ENCODE measurements at places on chromosomes 1 and 21.

- DNase-seq = no peak
These were observed 24.3 kb downstream of the RTCA start for GRCh38 chr1:100290291-100290690.

- no peak for DNase-seq
These were observed 14.5 kb downstream of the SLC6A17 start for GRCh38 chr1:110164725-110165350.

DNA sequence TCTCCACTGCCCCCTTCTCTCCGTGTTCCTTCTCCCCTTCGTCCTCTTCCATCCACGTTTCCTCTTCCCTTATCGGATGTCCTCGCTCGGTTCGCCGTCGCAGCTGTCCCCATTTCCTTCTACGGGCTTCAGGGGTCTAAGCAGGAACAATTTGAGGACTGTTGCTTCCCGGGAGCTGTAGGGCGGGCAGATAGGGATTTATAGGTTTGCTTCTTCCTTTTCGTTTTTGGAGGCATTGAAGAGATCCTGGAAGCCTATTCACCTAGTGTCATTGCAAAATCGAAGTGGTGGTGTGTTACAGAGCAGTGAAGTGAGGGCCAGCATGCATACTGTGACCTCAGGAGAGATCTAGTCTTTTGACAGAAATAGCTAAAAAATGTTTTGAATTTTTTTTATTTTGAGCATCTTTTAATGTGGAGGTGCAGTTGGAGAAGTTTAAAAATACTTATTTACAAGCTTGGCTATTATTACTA is 897 bp downstream of the ZYG11B start:
- no peak for DNase-seq

GRCh38 chr1:108200687-108201051 is 526 bp upstream of the SLC25A24 start:
- no peak for DNase-seq

DNA sequence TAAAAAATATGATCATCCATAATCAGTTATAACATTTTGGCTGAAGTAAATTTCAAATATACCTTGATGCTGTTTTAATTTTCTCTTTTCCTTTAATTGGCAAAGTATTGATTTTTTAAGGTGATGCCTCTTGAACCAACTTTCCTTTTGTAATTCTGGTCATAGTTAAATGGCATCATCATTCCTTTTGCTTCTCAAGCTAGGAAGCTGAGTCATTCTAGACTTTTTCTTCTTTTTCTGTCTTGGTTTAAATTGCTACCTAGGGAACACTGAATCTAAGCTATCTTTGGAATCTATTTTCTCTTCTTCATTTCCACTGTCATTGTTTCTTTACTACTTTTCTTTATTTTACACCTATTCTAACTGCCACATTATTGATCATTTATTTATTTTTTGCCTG is 162.7 kb downstream of the HMCN1 start:
- no peak for DNase-seq

- no peak for DNase-seq
These were observed 56.9 kb downstream of the LRRC8D start for GRCh38 chr1:89877756-89878155.

DNA sequence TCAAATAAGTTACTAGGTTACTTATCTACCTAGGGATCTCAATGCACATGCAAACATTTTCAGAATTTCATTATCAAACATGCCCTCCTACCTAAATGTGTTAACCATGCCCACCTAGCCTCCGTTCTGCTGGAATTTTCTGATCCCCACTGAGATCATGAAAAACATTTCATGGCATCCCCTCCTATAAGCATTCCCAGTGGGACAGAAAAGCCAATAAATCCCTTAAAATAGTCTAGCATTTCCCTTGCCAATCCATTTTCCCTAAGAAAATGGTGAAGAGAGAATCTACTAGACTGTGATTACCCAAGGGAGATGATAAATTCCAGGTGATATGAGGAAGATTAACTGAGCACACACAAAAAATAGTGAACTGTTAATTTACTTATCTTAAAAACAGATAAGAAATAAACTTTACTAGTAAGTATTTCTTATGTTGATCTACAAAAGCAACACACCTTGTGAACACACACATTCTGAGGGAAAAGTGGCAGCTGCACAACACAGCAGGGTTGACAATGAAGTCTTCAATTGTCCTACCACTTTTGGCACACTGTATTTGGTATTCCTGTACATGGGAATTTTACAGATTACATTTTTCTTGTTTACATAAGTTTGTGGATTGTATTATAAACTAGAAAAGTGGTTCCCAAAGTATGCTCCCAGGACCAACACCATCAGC is 49.6 kb downstream of the ARID4B start:
- no peak for DNase-seq

DNA sequence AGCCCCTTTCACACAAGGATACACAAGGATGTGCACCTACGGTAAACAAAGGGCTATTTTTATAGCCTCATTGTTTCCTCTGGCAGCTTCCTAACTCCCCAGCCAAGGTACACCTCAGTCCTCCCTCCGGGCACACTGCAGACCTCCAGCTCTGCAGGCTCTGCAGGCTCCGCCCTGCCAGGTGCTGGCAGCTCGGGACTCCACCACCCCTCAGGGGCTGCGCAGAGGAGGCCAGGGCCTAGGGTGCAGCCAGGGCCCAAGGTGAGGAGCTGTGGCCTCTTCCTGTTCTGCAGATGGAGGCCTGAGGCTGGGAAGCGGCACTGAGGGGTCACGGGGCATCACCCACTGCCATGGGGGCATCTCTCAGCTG is 19.8 kb upstream of the CLSTN1 start:
- DNase-seq = no peak

DNA sequence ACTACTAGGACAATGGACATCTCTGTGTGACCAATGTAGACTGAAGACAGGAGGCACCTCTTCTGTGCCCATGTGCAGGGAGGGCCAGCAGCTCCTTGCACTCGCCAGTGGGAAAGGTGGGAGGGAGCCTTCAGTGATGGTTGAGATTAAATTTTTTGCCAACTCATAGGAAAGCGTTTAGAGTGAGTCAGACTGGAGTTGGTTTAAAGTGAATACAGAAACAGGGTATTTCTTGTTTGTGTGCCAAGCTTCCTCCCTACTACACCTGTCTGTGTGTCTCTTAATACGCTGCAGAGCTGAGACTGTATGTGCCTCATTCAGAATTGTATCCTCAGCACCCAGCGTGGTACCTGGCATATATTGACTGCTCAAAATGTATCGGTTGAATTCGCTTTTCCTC is 13.5 kb upstream of the COL16A1 start:
- no peak for DNase-seq

GRCh38 chr1:33294071-33295010 is 26.6 kb downstream of the A3GALT2 start:
- DNase-seq = no peak

GRCh38 chr21:41098076-41098475 is 69.9 kb upstream of the BACE2 start:
- DNase-seq = no peak

All from activated naive CD4-positive, alpha-beta T cell (primary cell).